T follicular helper cell (primary cell): ENCODE measurements at places on chromosomes 1 and 21.

DNA sequence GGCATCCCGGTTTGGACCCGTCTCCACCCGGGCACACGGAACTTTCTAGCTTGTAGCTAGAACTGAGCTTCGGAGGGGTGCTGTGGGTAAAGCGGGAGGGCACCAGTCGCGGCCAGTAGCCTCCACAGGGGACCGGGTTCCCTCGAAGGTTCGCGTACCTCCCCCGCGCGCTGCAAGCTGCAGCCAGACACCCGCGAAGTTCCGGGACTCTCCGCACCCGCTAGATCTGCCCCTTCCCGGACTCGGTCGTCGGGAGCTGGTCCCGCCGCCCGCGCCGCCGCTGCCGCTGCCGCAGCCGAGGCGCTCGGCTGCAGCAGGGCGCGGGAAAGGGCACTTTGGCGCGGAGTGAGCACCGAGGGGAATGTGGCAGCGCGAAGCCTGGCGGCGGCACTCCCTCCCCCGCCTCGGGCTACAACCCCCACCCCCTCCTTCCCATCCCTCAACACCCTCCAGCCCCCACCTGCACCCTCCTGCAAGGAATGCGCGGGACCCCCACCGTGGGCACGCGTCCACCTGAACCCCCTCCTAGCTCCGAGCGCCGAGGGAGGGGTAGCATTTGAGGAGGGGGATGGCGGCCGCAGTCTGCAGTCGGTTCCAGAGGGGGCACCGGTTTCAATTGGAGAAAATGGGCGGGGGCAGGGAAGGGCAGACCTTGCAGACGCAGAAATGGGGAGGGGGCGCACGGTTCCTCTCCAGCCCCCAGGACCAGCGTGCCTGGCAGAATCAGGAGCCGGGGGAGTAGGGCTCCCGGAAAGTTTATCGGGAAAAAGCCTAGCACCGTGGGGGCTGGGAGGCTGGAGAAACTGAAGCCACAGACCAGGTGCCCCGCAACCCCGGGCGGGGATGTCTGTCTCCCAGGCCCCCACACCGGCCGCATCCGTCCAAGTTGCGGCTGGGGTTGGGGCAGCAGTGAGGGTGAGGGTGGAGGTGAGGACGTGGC lies 968 bp downstream of the CSMD2 start:
- no peak for DNase-seq

DNA sequence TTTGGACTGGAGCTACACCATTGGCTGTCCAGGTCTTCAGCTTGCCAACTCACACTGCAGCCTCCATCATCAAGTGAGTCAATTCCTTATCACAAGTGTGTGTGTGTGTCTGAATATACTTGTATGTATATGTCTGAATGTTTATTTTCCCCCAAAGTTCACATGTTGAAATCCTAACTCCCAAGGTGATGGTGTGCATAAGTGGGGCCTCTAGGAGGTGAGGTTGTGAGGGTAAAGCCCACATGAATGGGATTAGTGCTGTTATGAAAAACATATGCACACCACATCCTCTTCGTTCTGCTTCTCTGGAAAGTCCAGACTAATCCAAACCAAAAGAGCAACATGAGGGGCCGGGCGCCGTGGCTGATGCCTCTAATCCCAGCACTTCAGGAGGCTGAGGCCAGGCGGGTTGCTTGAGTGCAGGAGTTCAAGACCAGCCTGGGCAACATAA lies 48.7 kb upstream of the LBR start:
- DNase-seq = no peak

GRCh38 chr1:36148821-36149236 lies 457 bp downstream of the TRAPPC3 start:
- no peak for DNase-seq

DNA sequence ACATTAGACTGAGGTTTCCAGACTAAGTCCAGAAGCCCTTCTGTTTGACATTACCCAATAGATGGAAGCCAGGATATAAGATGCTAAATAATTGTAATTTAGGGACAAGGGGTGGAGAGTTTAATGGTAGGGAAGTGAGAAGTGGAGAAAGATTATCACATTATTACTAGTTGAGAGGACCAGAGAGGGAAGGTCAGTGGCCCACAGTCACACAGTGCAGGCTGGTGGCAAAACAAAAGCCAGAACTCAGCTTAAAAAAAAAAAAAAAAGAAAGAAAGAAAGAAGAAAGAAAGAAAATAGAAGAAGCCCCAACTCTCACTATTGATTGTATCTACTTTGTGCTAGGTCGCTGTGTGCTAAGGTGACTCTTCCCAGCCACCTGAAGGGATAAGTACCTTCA lies 41.6 kb upstream of the WNT4 start:
- DNase-seq = no peak

GRCh38 chr1:79043506-79043905 lies 37.0 kb upstream of the ADGRL4 start:
- no peak for DNase-seq

- no peak for DNase-seq
These were observed 89.9 kb downstream of the SGIP1 start for GRCh38 chr1:66623812-66624211.
